ENCODE measurements at places on chromosomes 3 and 15. TPM values are rescaled to one million over a fixed set of nuclear protein-coding genes. Genes with fewer than 3 reads are reported as not detected.

GRCh38 chr3:106215047-106215446 is 346.2 kb upstream of the CBLB start:
- DNase-seq, result no peak

TPRG1 gene
- total RNA-seq, result 2.3 TPM

GRCh38 chr3:70400194-70400593 is 87.8 kb upstream of the MDFIC2 start:
- no peak for DNase-seq

GRCh38 chr3:127214975-127215374 is 22.0 kb downstream of the PRR23E start:
- no peak for DNase-seq

Data from transverse colon (tissue), 4 donors.